ENCODE measurements at places on chromosomes 3 and 15.

GRCh38 chr3:57983734-57984518, 24.3 kb upstream of the FLNB start:
- DNase-seq = no peak

GRCh38 chr15:93479715-93480114, 390.7 kb upstream of the RGMA start:
- no peak for DNase-seq

DNA sequence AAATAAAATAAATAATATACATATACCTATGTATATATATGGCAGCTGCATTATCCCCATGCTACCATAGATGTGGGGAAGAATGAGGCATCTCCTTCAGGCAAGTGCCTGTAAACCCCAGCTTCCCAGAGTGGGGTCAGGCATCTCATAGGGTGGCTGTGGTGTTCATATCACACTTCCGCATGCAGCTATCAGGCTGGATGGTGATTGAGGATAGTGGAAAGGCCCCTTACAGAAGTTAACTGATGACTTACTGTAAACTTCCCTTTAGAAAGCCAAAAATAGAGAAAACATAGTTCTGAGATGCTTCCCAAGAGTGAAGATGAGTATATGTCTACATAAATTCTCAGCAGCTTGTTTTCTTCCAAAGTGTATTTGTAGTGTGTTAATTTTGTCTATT, 3.5 kb upstream of the PP2D1 start:
- DNase-seq = no peak

DNA sequence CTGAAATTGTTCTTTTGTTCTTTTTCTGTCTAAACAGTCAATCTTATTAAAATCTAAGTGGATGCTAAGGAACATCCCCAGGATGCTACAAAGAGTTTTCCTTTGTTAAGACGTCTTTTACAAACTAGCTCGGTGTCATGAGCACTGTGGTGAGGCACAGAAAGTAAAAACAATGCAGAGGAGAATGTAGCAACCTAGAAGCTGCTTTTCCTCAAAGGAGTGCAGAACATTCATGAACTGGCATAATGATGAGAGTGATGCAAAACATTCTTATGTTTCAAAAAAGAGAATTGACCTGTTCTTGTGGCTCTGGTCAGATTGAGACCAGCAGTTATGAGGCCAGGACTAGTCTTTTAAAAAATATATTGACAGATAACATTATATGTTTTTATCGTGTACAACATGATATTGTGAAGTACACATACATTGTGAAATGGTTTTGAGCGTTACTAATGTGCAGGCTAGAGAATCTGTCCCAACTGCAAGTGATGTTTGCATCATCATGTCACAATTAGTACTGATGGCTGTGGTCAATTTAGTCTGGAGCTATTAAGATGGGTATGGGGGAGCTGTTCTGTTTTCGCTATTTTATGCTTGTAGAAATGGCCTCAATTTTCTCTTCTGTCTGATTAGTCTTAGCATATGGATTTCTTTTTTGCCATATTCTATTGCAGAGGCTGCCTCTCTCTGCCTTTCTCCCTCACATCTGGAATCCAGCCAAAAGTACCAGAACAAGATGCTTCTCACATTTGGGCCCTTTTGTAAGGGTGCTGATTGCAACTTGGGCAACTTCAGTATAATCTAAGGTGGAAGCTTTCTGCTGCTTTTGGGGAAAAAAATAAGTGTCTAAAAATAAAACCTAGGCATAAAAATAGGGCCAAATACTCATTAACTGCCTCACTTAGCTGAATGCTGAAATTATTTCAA, 50.2 kb downstream of the HHLA2 start:
- no peak for DNase-seq

DNA sequence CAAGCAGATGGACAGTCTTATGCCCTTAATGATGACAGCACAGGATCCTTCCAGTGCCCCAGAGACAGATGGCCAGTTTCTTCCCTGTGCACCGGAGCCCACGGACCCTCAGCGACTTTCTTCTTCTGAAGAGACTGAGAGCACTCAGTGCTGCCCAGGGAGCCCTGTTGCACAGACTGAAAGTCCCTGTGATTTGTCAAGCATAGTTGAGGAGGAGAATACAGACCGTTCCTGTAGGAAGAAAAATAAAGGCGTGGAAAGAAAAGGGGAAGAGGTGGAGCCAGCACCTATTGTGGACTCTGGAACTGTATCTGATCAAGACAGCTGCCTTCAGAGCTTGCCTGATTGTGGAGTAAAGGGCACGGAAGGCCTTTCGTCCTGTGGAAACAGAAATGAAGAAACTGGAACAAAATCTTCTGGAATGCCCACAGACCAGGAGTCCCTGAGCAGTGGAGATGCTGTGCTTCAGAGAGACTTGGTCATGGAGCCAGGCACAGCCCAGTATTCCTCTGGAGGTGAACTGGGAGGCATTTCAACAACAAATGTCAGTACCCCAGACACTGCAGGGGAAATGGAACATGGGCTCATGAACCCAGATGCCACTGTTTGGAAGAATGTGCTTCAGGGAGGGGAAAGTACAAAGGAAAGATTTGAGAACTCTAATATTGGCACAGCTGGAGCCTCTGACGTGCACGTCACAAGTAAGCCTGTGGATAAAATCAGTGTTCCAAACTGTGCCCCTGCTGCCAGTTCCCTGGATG, 198.7 kb downstream of the AKAP13 start:
- no peak for DNase-seq

GRCh38 chr3:140794507-140794906, 116.6 kb downstream of the TRIM42 start:
- no peak for DNase-seq
